ENCODE measurements at places on chromosomes 3 and 15.

DNA sequence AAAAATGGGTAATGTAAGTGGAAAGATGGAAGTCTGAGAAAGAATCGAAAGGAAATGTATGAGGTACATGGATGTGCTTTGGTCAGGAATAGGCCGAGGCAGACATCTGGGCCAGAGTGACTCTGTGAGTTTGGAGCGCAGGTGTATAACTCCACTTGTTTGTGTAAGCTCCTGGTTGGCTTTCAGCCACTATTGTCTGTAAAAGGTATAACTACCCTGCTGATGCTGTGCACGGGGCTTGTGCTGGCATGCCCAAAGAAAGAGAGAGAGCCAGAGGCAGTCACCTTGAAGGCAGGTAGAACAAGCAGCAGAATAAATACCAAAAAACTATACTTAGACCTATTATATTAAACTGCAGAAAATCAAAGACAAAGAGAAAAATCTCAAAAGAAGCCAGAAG lies 32.7 kb upstream of the CD96 start:
- no peak for DNase-seq

DNA sequence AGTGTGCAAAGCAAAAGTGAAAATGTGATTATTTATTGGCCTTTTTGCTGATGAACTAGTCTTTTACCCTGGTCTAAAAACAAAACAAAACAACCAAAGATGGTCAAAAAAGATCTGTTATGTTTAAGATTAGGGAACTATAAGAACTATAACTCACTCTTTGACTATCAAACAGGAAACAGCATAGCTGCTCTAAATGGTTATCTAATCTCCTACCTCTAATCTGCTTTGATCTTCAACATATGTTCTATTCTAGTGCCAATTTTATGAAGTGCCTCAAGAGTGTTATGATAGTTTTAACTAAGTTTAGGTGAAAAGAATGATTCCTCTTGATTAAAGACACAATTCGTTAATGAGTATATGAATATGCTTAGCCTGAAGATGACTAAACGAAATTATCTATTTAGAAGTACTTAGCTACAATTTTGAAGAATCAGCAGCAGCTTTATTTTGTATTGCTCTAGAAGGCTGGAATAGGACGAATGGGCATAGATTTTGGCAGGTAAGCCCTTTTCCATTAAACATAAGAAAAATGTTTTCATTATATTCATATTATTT lies 46.0 kb downstream of the SETD2 start:
- DNase-seq, result no peak

- no peak for DNase-seq
These were observed 320.9 kb upstream of the RASGRP1 start for GRCh38 chr15:38885471-38885952.

DNA sequence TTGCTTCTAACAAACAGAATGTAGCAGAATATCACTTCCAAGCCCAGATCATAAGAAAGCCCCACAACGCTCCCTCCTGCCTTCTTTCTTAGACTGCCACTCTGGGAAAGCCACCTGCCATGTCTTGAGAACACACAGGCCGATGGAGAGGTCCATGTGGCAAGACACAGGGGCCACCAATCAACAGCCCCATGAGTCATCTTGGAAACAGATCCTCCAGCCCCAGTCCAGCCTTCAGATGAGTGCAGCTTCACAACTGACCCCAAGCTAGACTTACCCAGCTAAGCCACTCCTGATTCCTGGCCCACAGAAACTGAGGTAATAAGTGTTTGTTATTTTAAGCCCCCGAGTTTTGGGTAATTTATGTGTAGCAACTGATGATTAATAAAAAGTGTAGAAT lies 39.7 kb downstream of the PTH1R start:
- DNase-seq, result no peak

DNA sequence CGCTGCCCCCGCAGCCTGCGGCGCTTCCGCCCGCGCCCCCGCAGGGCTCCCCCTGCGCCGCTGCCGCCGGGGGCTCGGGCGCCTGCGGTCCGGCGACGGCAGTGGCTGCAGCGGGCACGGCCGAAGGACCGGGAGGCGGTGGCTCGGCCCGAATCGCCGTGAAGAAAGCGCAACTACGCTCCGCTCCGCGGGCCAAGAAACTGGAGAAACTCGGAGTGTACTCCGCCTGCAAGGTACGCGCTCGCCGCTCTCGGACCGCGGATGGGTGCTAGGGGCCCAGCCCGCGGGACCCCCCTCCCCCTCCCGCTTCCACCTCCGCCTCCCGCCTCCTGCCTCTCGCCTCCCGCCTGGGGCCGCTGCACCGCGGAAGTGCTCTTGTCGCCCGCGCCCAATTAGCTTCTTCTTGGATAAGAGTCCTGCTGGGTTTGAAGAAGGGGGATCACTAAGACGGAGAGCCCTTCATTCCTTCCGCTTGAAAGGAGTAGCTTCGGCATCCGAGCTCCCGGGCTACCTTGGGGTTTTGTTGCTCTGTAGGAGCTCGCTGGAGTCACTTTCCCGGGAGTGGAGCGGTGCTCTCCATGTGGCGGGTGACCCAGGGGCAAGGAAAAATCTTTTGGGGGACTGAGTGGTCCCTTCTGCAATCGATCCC lies 426 bp downstream of the KAT2B start:
- peak; percentile 65 for DNase-seq

DNA sequence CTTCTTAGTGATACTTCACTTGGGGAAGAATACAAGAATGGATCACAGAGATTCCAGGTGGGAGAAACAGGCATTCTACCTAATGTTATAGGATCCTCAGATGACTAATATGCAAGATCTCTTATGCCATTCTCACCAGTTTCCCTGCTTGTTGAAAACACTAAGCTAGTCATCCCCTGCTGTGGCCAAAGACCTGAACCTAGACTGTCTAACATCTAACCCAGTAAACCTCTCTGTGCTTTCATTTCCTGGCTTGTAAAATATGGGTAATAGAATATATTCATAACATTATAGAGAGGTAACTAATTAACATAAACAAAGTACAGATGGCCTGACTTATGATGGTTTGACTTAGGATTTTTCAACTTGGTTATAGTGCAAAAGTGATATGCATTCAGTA lies 776.3 kb downstream of the TUSC7 start:
- no peak for DNase-seq

GRCh38 chr3:107307205-107307604 lies 70.0 kb upstream of the CCDC54 start:
- no peak for DNase-seq

DNA sequence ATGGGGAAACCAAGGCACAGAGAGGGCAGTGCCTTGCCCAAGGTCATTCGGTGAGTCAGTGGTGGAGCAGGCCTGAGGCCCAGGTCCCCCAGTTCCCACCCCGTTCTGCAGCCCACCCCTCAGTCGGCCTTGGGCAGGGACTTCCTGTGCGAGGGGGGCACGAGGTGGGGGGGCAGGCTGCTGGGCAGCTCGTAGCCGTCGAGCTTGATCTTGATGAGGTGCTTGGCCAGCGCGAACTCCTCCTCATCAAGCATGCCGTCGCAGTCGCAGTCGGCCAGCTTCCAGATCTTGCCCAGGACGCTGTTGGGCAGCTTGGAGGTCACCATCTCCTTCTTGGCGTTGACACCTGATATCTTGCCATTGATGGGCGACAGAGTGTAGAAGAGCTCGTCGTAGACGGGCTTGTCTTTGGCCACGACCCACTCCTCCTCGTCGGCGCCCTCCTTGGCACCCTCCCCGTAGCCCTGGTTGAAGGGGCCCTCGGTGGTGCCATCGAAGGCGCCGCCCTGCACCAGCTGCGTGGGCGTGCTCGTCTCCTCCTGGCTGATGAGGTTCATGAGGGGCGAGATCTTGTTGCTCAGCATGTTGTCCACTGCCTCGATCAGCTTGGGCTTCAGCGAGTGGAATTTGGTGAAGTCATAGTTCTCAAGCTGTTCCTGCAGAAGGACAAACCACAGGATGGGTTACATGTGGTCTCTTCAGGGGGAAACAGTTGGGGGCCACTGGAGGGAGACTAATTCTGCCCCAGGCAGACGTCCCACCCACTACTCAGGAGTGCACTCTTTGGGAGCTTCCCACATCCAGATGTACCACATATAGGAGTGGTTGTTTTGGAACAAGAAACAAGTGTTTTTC lies 6.9 kb upstream of the SPTBN5 start:
- DNase-seq, result no peak

DNA sequence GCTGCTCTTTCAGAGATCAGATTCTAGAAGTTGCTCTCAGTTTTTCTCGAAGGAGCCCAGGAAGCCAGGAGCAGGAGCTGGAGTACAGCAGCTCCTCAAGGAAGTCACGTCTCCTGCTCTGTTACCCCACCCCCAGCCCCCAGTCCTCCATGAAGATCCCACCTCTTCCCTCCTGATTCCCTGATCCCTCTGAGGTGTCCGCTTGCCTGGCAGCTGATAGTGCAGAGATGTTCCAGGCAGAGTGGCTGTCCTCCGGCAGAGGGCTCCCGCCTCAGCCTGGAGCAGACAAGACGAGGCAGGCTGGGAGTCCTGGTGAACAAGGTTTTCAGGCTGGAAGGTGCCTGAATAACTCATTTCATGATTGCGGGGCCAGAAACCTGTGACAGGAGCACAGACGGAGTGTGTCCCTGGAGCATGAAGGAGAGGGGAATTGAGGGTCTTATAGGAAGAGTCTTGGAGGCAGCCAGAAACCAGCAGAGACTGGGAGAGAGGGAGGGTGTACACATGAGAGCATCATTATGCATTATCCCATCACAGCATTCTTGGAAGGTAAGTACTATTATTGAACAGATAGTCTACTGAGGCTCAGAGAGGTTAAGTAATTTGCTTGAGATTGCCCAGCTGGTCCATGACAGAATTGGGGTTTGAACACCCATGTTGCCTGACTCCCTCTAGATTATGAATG lies 1.2 kb downstream of the HRH1 start:
- no peak for DNase-seq

- no peak for DNase-seq
These were observed 382.1 kb upstream of the TBL1XR1 start for GRCh38 chr3:177579419-177579818.

DNA sequence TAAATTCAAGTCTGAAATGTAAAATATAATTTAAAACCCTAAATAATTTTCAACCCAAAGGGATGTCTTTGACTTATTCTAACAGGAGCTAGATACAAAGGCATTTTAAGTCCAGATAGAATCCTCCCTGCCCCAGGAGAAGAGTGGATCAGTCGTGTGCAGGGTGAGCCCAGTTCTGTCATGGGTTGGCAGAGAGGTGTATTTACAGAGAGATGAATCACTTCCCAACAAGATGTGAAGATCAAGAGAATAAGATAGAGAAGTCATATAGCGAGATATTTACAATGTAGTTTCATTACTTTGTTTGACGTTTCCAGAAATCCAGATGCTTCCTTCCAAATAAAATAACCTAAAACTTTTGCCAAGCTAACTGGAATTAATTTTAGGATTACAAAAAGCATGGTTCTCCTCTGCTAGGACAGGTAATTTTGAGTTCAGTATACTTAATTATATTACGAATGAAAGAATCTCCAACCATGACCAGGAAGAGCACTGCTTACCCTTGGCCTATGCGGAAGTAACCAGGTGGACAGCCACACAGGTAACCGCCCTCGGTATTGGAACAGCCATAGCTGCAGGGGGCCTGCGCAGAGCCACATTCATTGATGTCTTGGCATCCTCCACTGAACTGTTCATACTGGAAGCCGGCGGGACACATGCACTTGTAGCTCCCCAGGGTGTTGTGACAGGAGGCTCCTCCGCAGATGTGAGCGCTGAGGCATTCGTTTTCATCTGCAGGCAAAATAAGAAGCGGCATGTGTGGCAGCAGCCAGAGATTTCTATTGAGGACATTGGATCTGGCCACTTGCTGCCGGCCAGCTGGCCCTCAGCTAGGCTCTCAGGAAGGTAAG lies 84.0 kb downstream of the DUT start:
- DNase-seq, result peak; percentile 39

GRCh38 chr15:80173022-80173759 lies 20.4 kb downstream of the FAH start:
- DNase-seq, result peak; percentile 52

GRCh38 chr15:97874139-97874538 lies 86.4 kb upstream of the ARRDC4 start:
- DNase-seq, result no peak

DNA sequence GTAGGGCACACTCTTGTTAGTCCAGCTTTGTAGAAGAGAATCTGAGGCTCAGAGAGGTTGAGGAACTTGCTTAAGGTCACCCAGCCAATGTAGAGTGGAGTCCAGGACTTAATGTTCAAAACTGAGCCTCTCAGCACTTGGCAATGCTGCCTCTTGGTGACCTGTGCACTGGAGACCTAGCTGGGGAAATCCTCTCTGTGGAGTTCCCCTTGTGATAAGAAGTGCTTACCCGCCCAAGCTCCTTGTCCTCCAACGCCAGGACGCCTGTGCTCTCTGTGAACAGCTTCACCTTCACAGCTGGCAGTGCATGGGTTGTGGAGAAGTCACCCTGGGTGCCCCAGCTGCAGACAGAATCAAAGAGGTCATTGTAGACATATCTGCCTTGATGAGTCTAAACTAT lies 219.1 kb upstream of the FEZF2 start:
- DNase-seq, result no peak

DNA sequence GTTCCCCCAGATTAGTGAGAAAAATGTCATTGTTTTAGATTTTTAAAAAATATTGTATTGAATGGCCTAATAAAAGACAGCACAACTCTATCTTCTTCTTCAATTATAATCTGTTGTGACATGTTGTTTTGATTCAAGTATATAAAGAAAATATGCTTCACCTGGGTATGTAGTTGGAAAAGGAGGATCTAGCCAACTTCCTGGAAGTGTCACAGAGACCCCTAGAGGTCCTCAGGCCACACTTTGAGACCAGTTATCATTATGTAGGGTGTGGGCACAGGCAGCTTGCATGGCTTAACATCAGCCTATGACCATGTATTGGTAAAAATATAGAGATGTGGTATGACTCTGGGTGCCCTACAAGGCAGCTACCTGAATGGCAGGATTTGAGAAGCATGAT lies 14.7 kb upstream of the RYR3 start:
- no peak for DNase-seq

- peak; percentile 6 for DNase-seq
These were observed 531 bp downstream of the LZTFL1 start for GRCh38 chr3:45841420-45841756.

DNA sequence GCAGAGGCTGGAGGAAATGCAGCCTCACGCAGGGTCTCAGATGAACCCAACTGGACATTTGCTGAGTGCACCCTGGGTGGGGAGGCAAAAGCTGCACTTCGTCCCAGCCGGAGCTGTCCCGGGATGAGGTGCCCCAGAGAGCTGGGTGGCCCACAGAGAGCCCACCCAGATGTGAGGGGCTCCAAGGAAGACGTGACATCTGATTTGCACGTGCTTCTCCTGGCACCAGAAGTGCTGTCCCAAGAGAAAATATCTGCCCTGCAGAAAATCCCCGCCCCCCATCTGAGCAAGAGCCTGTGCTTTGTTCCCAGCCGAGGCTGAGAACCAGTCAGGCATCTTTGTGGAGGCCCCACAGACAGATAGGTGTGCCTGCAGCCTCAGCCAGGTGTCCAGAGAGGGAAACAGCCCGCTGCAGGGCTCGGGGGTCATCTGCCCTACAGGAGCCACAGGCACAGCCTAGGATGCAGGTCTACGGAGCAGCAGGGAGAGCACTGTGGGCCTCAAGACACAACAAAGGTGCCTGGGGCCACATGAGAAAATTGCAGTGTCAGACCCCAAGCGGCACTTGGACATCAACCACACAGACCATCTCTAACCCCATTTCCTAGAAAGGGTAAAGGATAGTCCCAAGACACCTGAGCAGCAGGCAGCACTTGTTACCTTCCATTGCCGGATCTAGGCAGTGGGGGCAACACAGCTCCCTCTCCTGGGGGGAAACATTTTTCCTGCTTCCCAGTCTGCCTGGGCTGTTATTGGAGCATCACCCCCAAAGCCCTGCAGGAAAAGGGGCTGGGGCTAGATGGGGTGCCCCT lies 5.8 kb downstream of the TMIE start:
- no peak for DNase-seq

- no peak for DNase-seq
These were observed 65.8 kb downstream of the MYO5A start for GRCh38 chr15:52462806-52463360.

- no peak for DNase-seq
These were observed 9.0 kb upstream of the ATP13A5 start for GRCh38 chr3:193387596-193387995.
